ENCODE measurements at places on chromosomes 11 and 22. TPM values are rescaled to one million over a fixed set of nuclear protein-coding genes. Genes with fewer than 3 reads are reported as not detected.
A peak's percentile ranks its signal among the peaks of the same experiment; 100 is the strongest.

DNA sequence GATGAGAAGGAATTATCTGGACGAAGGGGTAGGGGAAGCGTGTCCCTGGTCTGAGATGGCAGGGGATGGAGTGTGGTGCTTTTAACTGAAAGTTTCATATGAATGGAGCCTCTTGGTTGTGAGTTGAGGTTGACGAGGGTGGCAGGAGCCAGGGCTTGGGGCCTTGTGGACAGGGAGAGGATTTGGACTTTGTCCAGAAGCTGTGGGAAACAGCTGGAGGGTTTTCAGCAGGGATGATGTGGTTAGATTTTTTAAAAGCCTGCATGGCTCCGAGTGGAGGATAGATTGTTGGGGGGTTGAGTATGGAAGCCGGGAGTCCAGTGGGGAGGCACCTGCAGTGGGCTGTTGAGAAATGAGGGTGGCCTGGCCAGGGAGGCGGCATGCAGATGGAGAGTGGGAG, 24.8 kb downstream of the MYO7A start:
- DNase-seq: no peak

DNA sequence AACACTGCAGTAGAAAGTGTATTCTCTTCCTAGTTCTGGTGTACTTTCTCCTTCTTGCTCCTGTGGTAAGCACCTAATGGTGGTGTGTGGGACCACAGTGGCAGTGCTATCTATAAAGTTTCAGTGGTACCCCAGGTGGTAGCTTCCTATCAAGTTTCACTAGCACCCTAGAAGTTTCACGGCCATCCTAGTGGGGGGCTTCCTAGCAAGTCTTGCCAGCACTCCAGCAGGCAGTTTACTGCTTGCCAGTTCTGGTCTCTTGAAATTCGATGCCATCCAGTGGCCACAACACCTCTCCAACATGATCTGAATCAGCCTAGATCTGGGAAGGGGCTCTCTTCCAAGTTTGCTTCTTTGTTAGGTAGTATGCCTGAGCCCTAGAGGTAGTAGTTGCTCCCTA, 229.6 kb downstream of the SWAP70 start:
- peak; percentile 40 for DNase-seq

DNA sequence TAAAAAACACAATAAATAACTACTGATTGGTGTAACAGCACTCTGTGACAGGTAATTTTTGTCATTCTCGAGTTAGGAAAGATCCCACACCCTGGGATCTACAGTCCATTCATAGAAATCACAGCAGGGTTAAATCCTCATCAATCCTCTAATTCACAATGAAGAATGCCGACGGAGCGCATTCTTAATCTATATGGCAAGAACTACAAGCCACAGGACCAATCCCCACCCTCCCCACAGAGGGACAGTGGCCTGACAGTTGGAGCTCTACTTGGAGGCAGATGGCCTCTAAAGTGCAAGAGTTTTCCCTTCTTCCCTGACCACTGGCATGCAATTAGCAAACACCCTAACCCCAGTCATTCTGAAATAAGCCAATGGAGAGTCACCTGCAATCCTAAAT, 34.2 kb downstream of the TCF20 start:
- DNase-seq: no peak

GRCh38 chr22:46594947-46595298, 25.3 kb upstream of the GRAMD4 start:
- no peak for DNase-seq

GRCh38 chr11:17612221-17613188, 65.4 kb downstream of the OTOG start:
- no peak for DNase-seq

Gene USH1C
- 1.5 TPM for total RNA-seq

Gene SSTR3
- total RNA-seq: 0.72 TPM

GRCh38 chr22:20427104-20427944, 10.3 kb downstream of the SCARF2 start:
- DNase-seq: no peak

DNA sequence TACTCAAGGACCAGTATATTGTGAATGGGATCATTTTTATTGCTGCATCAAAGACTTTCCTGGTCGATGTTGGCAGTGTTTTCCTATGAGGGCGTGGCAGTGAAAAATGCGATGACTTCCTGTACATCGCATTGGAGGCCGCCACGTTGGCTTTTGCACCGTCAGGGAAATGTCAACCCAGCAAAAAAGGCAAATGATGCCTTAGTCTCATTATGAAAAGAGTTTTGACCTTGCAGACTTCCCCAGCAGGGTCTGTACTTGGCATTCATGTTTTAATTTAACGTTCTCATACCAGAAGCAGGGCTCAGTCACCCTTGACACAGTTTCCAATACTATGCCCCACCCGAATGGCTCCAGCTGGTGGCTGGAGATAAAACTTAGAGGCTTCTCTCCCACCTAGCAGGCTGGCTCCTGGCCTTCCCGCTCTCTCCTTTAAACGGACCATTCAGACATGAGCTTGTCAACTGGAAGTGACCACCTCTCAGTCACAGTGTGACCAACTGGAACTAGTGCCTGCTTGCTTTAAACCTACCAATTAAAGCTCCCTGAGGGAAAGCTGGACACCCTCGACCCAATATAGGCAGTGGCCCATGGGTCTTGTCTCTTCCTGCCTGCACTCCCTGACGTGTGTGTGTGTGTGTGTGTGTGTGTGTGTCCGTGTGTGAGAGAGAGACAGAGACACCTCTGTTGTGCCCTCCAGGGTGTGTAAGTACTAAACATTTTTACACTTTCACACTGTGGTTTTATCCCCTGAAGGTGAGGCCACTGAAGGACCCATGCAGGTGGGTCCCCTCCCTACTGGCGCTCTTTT, 8.7 kb upstream of the GDPD5 start:
- no peak for DNase-seq

Gene FAM83F
- total RNA-seq: 19.6 TPM

- DNase-seq: no peak
Measured at GRCh38 chr11:13923182-13923581, 39.3 kb upstream of the SPON1 start.

Gene MOGAT2
- not detected for total RNA-seq

GRCh38 chr22:38841211-38841610, 2.6 kb downstream of the NPTXR start:
- no peak for DNase-seq

DNA sequence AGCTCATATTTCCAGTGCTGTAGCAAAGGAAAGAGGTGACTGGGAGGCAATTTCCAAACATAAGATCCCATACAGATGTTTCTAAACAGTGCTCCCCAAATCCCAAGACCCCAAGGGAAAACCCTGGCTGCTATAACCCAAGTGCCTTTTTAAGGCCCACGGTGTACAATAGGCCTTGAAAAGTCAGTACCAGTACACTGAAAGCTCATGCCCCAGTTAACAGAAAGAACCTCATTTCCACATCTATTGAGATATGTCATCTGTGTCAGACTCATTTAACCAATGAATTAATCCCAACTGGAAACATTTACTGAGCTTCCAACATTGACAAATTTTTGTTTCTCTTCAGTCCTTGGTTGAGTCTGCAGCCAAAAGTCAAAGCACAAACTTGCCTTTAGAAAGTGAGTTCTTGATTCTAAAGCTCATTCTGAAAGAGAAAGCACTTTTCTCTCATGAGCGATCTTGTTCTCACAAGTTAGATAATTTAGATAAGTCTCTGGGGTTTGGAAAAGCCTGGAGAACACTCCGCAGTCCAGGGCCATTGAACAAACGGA, 239.8 kb upstream of the ARHGAP20 start:
- no peak for DNase-seq

DNA sequence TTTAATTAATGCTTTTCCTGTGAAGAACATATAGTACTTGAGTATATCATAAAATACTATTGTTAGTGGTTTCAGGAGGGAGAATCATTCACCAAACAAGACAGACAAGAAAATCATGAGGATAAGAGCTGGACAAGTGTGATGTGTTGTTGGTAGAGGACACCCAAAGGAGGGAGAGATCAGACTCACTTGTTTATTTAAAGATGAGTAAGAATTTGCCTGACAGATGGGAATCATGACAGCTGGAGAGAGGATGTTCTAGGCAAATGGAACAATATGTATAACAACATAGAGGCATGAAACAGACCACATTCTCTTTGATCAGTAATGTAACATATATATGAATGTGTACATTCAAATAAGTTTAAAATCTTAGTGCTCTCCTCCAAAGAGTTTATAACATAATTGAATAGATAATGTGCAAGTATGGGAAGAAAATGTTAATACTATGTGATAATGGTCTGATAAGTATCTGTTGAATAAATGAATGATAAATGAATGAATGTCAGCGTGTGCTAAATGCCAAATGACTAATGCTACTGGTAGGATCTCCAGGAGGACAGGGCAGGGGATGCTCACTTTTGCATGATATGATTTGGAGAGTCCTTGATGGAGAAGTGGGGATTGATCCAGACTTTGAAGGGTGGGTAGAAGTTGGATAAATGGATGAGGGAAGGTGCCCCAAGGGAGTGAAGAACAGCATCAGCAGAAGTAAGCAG, 228.9 kb upstream of the SORL1-AS1 start:
- DNase-seq: no peak

Gene FIBIN
- not detected for total RNA-seq

DNA sequence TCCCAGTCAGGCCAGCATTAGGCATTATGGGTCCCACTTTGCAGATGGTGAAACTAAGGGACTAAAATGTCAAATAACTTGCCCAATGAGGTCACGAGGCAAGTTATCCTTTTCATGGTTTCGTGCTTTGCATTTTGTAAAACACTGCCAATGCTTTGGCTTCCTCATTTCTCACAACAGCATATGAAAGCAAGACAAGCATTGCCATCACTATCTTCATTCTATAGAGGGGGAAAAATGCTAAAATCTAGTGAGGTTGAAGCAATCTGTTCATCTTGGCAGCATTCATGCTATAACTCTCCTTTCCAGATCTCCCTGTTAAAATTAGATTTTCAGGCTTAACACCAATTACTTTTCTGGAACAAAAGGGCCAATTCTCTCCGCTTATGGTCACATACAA, 14.8 kb downstream of the FAM181B start:
- DNase-seq: no peak

- no peak for DNase-seq
Measured at GRCh38 chr11:135022454-135022853, 610.4 kb upstream of the B3GAT1 start.

Gene HBD
- total RNA-seq: not detected

DNA sequence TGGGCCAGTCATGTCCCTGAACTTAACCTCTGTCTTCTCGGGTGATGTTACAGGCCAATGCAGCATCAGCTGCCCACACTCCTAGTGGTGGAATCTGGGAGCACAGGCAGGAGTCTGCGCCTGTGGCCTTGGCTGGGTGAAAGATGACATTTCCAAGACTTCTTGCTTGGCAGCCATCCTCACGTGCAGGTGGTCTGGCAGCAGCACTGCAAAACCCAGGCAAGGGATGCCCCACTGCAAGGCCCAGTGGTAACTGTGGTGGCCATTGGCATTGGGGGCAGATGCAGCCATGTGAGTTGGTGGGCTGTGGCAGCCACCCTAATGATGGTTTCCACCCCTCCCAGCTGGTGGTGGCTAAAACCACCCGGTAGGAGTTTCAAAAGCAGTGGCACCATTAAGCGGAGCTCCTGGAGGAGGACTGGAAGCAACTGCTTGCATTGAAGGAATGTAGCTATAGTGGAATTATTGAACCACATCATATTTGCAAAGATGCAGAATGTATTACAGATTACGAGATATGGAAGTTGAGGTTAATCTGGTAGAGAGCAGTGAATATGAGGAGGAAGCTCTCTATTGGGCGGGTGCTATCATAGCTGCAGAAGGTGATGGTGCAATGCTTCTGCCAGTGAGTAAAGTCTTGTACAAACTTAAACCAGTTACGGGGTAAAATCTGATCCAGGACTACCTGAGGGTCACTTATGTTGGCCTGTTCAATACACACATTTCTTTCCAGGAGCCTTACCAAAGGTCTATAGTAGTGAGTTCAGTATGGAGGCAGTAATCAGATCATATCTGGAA, 120.7 kb upstream of the TOP3B start:
- peak; percentile 66 for DNase-seq

DNA sequence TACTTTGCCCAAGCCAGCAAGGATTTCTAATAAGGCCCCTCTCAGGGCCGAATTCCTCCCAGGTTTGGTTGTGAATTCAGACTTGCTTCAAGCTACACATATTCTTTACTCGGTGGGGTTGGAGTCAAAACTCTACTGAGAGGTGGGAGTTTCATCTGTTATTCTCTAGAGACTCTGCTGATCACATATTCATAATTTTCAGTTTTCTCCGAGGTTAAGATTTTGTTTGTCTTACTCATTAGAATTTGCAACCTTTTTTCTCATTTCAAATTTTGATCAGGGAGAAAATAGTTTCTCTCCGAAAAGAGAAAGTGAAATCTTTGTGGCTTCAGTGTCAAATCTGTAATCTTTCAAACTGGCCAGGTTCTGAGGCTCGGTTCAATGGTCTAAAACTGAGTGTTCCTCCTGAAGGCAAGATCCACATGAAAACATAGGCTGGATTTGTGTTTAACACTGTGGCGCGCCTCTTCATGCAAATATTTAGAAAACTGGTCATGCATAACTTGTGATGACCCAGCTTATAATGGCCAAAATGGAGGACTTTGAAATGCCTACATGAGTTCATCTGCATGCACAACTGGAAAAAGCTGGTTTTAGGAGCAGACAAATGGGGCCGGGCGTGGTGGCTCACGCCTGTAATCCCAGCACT, 21.5 kb upstream of the GSTP1 start:
- no peak for DNase-seq

GRCh38 chr11:100680070-100680469, 7.0 kb upstream of the ARHGAP42 start:
- DNase-seq: no peak

Gene PRR33
- not detected for total RNA-seq

GRCh38 chr22:43828998-43829782, 17.1 kb upstream of the EFCAB6 start:
- DNase-seq: peak; percentile 64

Gene ARFIP2
- total RNA-seq: 50.4 TPM

Gene TMPRSS4
- total RNA-seq: not detected

DNA sequence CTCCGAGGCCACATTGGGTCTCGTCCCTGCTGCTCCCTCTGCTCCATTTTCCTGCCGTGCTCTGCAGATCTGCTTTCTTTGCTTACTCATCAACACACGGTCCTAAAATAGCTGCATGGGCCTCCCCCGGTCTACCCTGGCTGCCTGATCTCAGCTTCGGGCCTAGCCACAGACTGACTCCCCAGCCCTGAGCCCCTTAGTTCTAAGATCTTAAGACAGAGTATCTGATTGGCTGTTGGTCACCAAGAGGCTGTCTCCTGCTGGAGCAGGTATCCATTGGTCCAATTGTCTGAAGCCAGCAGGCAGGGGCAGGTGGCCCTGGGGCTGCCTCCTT, 53.7 kb upstream of the NECTIN1 start:
- DNase-seq: no peak

GRCh38 chr11:45931739-45932138, 9.3 kb downstream of the LARGE2 start:
- no peak for DNase-seq

- DNase-seq: no peak
Measured at GRCh38 chr11:45278714-45279113, 7.4 kb downstream of the SYT13 start.

Gene GRAMD1B
- 25.9 TPM for total RNA-seq

GRCh38 chr11:121866754-121867153, 249.3 kb downstream of the BLID start:
- no peak for DNase-seq

Gene DDI1
- total RNA-seq: not detected

All from H9 (cell line).